Stimulated activated CD4-positive, alpha-beta T cell treated with anti-CD3 and anti-CD28 coated beads, Interleukin-1b, Interleukin-23, amount 100 ng/mL, for 4 hours (primary cell): ENCODE measurements at places on chromosomes 7 and 10.

- no peak for DNase-seq
Measured at GRCh38 chr7:25813381-25813780, 338.6 kb upstream of the NFE2L3 start.

DNA sequence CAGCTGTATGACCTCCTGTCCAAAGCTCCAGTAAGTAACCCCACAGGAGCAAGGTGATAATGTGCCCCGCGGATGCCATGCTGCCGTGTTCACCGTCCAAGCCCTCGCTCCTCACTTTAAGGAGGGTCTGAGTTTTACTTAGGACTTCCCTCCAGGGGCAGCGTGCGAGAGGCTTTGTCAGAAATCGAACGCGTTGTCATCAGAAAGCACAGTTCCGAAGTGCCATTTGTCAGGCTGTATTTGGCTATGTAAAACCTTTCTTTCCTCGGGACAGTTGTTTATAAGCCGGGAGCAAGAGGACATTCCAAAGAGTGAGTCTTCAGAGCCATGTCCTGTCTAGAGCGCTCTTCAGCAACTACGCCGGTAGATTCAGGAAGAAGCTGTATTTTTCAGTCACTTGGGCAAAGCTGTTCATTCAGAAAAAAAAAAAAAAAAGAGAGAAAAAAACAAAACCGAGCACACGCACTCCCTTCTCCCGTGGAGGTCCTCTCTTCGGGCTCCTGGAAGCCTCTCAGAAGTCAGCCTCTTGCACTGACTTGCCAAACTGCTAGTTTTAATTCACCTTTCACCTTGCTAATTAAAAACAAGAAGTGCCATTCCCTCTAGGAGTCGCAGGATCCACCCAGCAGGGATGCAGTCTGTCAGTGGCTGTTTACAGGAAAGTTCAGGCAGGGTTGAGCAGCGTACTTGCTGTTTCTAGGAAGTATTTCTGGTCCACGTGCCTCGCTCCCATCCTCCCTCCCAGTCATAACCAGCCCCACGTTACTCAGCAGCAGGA lies at the start of gene SEMA3E:
SEMA3E (minus strand) TSS at position 676 of the 778 bp plus-strand sequence.
- no peak for DNase-seq

GRCh38 chr10:97179311-97179710 lies 6.4 kb downstream of the SLIT1 start:
- no peak for DNase-seq

DNA sequence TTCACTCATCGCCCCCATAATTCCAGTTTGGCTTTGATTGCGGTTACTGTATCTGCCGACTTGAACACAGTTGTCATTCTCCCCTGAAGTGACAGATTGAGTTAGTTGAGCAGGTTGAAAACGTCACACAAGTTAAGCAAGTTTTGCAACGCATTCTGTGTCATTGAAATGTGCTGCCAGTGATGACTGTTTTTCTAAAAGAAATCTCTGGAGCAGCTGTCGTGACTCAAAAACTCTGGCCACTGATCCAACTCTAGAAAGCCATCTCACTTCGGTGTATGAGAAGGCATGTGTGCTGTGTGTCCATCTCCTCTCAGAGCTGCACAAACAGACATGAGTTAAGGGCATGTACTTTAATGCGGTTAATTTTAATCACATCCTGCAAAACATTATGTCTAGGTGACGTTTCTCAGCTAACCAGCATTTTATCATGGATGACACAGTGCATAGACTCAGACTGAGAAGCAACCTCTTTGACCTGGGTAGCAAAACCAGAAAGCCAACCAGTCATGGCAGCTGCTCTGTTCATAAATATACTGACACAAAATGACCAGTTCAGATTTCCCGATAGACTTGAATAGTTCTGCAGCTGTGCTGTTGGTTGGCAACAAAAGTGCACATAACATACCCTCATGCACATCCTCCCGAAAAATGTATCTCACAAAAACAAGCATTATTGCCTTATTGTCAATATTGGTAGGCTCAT lies 69.3 kb downstream of the CSTF2T start:
- no peak for DNase-seq

DNA sequence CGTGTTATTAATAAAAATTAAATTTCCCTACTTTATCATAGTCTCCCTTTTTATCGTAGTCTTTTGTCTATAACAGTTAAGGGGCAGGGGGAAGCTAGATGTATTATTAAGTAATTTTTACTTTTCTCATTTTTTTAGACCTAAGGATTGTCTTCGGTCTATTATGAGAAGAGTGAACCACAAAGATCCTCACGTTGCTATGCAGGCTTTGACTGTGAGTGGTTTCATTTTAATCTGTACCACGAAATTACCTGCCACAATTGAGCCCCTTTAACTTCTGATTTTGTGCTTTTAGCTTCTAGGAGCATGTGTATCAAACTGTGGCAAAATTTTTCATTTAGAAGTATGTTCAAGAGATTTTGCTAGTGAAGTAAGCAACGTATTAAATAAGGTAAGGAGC lies 40.6 kb downstream of the STAM start:
- no peak for DNase-seq

DNA sequence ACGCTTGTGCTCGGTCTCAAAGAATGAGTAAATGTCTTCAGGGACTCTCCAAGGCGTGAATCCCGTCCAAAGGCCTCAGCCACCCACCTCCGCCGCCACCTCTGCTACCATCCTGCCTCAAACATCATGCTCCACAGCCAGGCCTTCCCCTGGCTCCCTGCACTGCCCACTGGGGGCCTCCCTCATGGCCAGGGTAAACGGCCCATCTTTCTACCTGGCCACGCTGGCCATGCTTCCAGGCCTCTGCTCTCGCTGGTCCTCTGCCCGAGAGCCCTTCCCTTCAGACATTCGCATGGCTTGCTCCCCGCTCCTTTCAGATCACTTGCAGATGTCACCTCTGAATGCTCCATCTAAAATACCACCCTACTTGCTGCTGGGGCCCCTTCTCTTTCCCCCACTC lies 40.2 kb downstream of the ZNF783 start:
- no peak for DNase-seq

DNA sequence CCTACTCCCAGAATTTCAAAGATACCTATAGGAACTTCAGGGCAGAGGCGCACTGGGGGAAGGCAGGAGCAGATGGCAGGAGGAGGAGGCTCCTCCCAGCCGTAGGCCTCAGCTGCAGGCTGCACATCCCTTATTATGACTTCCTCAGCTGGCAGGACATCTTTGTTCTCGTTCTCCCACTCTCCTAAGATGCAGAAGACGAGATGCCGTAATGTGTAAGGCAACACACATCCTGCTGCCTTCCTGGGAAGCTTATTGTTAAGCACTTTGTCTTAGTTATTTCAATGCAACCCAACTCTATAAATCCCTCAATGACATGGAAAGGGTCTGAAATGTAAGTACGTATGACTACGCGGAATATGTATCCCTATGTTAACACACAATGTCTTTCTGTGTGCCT lies 599.8 kb upstream of the MGMT start:
- no peak for DNase-seq

GRCh38 chr7:51046482-51046881 lies 263.8 kb upstream of the GRB10 start:
- no peak for DNase-seq

GRCh38 chr7:47326220-47326619 lies 255.7 kb downstream of the TNS3 start:
- DNase-seq = no peak

- no peak for DNase-seq
Measured at GRCh38 chr10:75034714-75035258, 76.7 kb upstream of the SAMD8 start.

GRCh38 chr7:115359119-115359518 lies 437.2 kb downstream of the MDFIC start:
- no peak for DNase-seq

GRCh38 chr10:107986571-107986970 lies 822.1 kb upstream of the SORCS1 start:
- no peak for DNase-seq

DNA sequence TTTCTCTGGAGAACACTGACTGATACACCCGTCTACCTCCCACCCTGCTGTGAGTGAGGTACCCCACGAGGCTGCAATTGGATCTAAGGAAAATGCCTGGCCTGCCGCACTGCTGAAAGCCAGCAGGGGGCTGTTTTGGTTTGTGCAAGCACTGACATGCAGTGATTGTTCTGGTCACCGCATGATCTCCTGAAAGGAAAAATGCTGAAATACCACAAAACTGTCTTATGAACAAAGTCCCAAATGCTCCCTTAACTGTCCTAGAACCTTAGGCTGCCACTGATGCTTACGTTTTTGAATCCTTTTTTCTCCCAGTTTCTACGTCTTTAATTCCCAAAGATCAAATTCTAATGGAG lies 132.7 kb downstream of the JCAD start:
- no peak for DNase-seq

GRCh38 chr7:108266035-108266434 lies 135.9 kb upstream of the LAMB4 start:
- DNase-seq = no peak

GRCh38 chr7:108072116-108072515 lies 58.0 kb downstream of the LAMB4 start:
- no peak for DNase-seq

DNA sequence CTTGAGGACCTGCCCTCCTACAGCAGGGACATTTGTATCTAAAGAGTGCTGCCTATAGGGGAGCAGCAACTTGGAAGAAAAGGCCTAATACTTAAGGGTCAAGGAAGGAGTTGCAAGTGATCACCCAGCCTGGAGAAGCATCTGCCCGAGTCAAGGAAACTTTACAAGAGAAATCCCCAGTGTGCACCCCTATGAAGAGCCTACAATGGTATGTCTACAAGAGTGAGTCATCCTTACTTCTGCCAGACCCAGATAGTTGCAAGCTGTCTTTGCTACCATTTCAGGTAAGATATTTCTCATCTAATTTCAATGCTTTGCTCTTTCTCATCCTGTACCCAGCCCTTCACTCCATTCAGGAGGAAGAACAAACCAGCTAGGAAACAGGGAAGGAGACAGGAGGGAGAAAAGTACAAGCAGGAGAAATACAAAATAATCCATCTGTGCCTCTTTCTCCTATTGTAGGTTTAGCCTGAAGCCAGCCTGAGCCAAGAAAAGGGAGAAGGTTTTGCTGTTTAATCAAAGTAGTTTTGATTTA lies 34.4 kb upstream of the AGR3 start:
- DNase-seq = no peak

- no peak for DNase-seq
Measured at GRCh38 chr10:22803261-22803885, 89.0 kb upstream of the PIP4K2A start.

DNA sequence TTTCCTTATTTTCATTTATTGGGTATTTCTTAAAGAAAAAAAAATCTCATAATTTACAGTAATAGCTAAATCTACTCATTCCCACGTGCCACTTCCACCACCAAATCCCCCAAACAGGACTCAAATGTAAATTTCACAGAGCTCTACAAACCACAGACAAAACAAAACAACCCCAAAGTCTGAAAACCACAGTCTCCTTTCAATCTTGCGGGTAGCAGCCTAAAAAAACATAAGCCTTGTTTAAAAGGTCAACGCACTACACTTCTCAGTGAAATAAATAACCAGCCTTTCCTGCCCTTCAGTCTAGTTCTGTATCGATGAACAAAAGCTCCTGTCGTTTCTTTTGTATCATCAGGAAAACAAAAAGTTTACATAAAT lies 121.8 kb upstream of the AFAP1L2 start:
- no peak for DNase-seq

DNA sequence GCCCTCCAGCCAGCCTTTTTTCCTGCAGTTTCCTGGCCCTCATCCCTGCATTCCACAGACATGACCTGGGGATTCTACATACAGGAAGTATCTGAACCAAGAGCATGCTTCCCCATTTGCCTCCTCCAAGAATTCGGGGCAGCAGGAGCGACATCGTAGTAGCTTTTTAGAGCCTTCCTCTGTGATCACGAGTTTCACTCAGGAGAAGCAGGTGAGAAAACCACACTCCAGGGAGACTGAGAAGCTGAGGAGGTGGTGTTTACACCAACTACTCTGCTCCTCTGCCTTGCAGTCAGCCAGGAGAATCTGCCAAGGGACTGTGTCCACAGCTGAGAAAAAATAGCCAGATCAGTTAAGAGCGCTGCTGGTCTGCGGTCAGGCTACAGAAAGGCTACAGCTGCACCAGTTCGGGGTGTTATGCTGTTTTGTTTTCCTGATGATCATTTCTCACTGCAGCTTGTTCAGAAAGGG lies 54.1 kb downstream of the HSPA12A start:
- no peak for DNase-seq

DNA sequence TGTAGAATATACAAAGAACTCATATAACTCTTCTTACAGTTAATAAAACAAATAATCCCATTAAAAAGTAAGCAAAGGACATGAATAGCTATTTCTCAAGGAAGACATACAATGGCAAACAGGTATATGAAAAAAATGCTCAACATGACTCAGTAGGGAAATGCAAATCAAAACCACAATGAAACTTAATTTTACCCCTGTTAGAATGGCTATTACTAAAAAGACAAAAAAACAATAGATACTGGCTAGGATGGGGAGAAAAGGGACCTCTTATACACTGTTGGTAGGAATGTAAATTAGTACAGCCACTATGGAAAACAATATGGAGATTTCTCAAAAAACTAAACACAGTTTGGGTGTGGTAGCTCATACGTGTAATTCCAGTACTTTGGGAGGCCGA lies 37.8 kb downstream of the HERPUD2 start:
- DNase-seq = no peak

GRCh38 chr7:107233174-107233573 lies 64.4 kb downstream of the HBP1 start:
- DNase-seq = no peak

GRCh38 chr7:44671069-44671468 lies 64.6 kb downstream of the OGDH start:
- DNase-seq = no peak

GRCh38 chr7:76352193-76352592 lies 6.6 kb downstream of the YWHAG start:
- no peak for DNase-seq

- DNase-seq = no peak
Measured at GRCh38 chr7:158725506-158725800, 20.8 kb upstream of the NCAPG2 start.

GRCh38 chr7:30344513-30344912 lies 60.1 kb downstream of the ZNRF2 start:
- DNase-seq = no peak

GRCh38 chr10:17122052-17122451 lies 7.6 kb downstream of the CUBN start:
- DNase-seq = no peak

DNA sequence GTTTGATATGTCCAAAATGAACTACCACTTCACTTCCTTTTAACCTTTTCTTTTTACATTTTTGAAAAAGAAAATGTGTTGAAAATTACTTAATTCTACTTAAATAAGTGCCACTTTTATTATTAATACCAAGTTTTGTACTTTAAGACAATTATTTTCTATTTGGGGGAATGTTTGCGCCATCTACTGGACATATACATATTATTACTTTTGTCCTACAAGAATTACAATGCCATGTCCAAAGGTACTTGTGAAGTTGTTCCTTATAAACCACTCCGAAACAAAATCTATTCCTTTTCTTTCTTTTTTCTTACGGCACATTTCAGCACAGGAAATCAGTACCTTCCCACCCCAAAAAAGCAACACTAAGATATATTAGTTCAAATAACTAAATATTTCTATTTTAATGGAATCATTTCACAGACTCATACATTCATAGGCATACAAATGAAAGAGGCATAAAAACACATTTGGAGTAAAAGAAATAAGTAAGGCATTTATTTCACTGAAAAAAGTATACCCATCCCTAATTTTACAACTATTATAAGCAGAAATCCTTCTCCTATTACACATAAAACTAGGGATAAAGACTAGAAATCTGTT lies 169.9 kb downstream of the RNF133 start:
- DNase-seq = no peak
